Myocyte (in vitro differentiated cells): ENCODE measurements at places on chromosomes 16 and 17. TPM values are rescaled to one million over a fixed set of nuclear protein-coding genes. Genes with fewer than 3 reads are reported as not detected.
A peak's percentile ranks its signal among the peaks of the same experiment; 100 is the strongest.

- DNase-seq = no peak
Measured at GRCh38 chr17:2034806-2035540, 5.0 kb downstream of the DPH1 start.

DNA sequence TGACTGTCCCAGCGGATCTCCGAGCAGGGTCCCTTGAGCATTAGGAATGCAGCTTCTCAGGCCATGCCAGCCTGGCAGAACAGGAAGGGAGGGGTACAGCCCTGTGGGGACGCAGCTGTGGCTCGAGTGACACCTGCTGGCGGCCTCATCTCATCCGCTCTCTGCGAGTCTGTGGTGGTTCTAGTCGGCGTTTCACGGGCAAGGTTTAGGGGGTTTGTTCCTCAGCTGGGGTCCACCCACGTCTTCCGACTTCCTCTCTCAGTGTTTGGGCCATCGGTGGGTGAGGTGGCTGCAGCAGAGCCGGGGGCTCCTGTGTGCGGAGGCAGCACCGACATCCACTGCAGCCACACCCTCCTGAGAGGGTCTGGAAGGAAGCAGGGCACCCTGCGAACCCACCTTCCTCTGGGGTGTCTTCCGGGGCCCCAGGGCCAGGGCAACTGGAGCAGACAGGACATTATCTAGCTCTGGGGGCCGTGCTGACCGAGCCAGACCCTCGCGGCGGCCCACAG lies 33.3 kb downstream of the JPH3 start:
- peak; percentile 60 for DNase-seq

- no peak for DNase-seq
Measured at GRCh38 chr16:50024207-50024606, 818 bp upstream of the CNEP1R1 start.

GRCh38 chr17:65071861-65072260 lies 15.3 kb upstream of the GNA13 start:
- DNase-seq = peak; percentile 61

GRCh38 chr17:10149573-10150399 lies 48.6 kb downstream of the GAS7 start:
- no peak for DNase-seq

DNA sequence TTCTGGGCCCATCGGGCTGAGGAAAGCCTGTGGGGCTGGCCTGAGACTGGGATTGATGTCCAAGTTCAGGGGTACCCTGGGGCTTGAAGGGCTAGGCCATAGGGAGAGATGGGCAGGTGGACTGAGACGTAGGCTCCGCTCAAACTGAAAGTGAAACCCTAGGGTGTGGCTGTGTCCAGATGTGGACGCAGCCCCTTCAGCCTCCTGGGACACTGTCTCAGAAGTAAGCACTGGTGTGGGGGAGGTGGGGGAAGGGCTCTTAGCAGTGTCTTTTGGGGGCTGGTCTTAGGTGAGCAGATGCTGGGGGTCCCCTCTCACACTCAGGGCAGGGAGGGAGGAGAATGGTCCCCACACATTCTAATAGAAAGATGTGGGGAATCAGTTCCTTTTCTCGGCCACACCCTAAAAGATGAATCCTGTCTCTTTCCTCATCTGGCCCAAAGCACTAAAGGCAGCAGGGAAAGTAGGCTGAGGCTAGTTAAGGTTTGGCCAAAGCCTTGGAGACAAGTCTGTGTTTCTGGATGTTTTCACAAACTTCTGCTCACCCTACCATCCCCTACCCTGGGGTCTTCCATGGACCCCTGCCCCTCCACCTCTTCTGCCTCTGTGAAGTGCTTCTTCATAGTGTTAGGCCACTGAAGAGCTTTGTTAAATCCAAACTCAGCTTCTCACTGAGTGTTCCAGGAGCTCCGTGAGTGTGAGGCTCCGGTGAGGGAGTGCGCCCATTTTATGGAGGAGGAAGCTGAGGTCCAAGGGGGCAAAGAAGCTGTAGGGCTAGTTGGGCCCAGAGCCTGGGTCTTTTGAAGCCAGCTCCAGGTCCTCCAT lies 5.6 kb downstream of the FMNL1 start:
- DNase-seq = peak; percentile 32

DNA sequence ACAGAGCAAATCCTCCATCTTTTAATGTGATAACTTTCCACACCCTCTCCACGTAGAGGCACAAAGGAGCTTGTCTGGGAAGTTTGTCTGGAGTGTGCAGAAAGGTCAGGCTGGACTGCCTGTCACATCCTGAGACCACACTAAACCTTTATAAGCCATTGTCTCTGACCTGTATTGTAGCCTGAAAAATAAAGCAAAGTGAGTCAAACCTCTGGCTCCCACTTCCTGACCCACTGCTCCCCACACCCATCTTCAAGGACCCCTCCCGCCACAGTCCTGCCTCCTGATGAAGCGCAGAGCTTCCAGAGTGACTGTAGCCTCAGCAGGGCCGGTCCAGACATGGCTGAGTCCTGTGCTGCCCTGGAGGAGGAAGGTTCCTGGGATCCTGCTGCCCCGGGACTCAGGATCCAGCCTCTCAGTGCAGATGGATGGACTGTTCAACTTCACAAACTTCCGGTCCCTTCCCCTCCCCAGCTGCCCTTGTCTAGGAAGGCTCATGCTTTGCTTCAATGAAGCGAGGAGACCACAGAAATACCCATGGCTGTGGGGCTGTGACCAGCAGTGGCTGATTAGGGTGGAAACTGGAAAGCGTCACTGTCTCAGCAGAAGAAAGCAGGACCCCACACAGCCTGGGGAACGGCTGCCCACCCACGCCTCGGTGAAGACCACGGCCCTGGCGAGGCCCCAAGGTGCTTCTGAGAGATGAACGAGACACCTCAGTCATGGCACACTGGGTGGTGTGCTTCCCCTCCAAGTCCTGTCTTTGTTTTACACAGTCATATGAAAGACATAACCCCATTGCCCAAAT lies 30.9 kb upstream of the CLEC18B start:
- DNase-seq = no peak

DNA sequence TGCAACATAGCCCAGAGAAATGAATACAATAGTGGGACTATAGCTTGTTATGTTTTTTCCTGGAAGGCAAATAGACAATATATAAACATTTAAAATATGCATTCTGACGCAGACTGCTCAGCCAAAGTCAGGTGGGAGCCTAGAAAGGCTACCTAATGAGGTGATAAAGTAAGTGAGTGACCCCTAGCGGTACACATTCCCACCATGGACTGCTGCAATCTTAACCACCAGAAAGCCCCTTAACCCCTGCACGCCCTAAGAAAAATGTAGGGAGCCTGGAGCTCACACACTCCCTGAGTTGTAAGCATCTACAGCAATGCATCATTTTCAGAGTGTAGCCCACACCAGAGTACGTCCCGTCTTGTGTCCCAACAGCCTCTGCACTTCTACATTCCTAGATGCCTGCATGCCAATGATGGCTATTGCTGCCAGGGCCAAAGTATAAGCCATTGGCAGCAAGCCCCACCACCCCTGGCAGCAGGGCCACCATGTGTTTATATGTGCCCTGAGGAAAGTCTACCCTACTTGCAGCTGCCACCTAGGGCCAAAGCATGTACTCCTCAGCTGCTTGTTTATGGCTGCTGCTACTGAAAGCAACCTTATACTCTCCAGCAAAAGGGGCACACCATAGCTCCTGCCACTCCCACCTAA lies 127.6 kb downstream of the KIF2B start:
- DNase-seq = no peak

The G6PC1 gene
- total RNA-seq = not detected in 2 replicates

The CIBAR2 gene
- total RNA-seq = not detected in 2 replicates

GRCh38 chr16:74852500-74852875 lies 77.9 kb upstream of the FA2H start:
- no peak for DNase-seq

- DNase-seq = peak; percentile 1
Measured at GRCh38 chr17:74334393-74335039, 8.5 kb downstream of the KIF19 start.

The AMFR gene
- total RNA-seq = 220 and 233 TPM in 2 replicates

- DNase-seq = no peak
Measured at GRCh38 chr17:21241564-21241963, 11.6 kb downstream of the NATD1 start.

The MT1G gene
- not detected in 2 replicates for total RNA-seq

The CCL1 gene
- total RNA-seq = not detected in 2 replicates

- DNase-seq = peak; percentile 91
Measured at GRCh38 chr17:44308320-44308818, at the start of gene RUNDC3A. Gene RUNDC3A (plus strand): TSS chr17:44308601. CDS start chr17:44308833, 232 bp downstream.

The NOG gene
- 62.4 and 63.9 TPM in 2 replicates for total RNA-seq

The CD300H gene
- not detected in 2 replicates for total RNA-seq

The HS3ST3B1 gene
- total RNA-seq = 4.5 and 6.0 TPM in 2 replicates

DNA sequence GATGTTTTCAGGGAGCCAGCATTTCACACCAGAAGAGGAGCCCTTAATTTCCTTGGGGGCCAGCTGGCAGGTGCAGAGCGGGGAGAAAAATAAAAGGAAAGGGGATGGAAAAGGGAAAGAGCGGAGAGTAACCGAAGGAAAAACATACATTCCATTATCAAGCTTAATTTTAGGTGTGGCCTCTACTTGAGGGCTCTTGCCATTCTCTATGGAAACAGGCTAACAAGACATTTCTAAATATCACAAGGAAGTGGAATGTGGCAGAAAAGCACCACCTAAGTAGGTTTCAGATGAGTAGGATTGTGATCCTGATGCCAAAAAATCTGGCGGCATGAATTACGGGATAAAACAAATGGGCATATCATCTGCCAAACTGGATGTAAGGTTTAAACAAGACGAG lies 970 bp upstream of the DYNC1LI2 start:
- no peak for DNase-seq

- DNase-seq = no peak
Measured at GRCh38 chr16:65579050-65579449, 457.2 kb upstream of the CDH11 start.

- no peak for DNase-seq
Measured at GRCh38 chr17:50355336-50355700, 9.4 kb downstream of the XYLT2 start.

The CTRB2 gene
- total RNA-seq = 2.3 and 6.1 TPM in 2 replicates

DNA sequence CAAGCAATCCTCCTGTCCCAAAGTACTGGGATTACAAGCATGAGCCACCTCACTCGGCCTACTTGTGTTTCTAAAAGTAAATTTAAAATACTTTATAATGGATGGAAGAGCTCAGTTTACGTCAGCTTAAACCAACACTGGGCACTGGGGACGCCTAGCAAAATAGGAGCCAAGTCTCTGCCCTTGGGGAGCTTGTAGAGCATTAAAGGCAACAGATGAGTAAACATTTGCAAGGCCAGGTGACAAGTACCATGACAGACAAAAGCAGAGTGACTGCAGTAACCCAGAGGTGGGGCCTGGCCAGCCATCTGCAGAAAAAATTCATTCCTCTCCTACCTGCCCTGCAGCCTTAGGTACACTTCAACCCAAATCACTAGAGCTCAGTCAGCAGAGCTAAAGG lies 12.1 kb upstream of the NLK start:
- DNase-seq = no peak

GRCh38 chr17:79581324-79581932 lies 29.4 kb downstream of the RBFOX3 start:
- no peak for DNase-seq

The CASKIN1 gene
- total RNA-seq = 1.0 and 1.4 TPM in 2 replicates

DNA sequence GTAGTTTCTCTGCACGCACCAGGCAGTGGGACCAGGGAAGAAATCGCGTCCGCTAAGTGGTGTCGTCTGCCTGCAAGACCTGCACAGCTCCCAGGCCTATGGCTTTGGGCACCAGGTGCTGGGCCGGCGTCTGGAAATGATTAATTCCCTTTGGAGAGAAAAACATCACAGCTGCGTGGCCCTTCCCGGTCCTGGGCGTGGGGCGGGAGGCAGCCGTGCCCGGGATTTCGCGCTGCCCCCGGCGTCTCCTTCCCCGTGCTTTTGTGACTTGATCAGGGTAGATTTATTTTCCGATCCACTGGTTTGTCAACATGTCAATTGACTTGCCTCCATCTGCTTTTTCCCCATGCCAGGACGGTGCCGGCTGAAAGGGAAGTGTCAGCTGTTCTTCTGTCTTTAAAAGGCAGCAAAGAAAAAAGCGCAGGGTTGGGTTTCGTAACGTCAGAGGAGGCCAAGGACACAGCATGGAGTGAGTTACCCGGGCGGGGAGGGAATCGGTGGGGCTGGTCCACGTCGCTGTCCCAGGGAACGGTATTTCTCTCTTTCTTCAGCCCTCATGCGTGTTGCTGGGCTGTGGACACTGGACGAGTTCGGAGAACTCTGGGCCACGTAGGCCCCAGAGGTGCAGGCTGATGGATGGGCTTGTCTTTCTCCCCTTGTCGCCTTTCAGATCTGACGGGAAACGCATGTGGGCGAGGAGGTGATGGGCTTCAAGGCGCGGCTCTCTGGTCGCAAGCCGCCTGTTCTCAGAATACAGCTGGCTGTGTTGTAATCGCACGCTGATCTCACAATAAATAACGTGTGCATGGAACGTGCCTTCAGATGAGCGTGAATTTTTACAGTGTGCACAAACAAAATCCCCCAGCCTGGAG lies 188.1 kb upstream of the ZNF469 start:
- peak; percentile 90 for DNase-seq

DNA sequence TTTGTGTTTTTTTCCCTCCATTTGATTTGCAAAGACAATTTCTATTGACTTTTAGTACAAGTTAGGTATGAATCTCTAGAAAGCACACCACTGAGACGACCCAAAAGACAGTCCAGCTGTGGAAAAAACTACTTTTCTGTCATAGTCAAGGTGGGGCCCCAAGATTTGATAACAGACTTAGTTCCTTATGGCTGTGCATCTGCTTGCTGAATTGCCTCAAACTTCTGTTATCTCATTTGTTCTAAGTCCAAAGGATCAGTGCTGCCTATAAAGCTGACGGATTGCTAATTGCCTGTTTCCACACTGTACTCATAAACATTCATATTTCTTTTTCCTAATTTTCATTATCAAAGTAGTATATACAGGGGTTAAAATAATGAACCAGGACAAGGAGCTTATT lies 180.8 kb downstream of the SPECC1 start:
- no peak for DNase-seq

DNA sequence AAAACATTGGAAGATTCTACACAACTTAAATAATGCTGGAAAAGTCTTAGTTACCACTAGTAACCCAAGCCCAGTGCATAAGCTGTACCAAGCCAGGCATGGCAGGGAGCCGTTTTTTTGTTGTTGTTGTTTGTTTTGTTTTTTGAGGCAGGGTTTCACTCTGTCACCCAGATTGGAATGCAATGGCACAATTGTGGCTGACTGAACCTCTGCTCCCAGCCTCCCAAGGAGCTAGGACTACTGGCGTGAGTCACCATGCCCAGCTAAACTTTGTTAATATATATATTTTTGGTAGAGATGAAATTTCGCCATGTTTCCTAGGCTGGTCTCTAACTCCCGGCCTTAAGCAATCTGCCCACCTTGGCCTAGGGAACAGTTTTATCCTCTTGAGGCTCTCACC lies 564 bp upstream of the TMIGD1 start:
- no peak for DNase-seq

- no peak for DNase-seq
Measured at GRCh38 chr16:79728048-79728922, 127.7 kb upstream of the MAF start.

The TP53TG3C gene
- total RNA-seq = not detected in 2 replicates

The MEOX1 gene
- 0.19 and 0.47 TPM in 2 replicates for total RNA-seq
